Thymus (tissue), 14 donors: ENCODE measurements at places on chromosomes 11 and 22.

GRCh38 chr11:110035357-110035756 lies 57.8 kb upstream of the ZC3H12C start:
- no peaks in the 10 kb centered on the region for H3K27me3 ChIP-seq
- H3K4me3 ChIP-seq: no peak overlapping the region
- H3K4me1 ChIP-seq: no peaks in the 10 kb centered on the region
- no peak for DNase-seq
- no peak overlapping the region for H3K27ac ChIP-seq

DNA sequence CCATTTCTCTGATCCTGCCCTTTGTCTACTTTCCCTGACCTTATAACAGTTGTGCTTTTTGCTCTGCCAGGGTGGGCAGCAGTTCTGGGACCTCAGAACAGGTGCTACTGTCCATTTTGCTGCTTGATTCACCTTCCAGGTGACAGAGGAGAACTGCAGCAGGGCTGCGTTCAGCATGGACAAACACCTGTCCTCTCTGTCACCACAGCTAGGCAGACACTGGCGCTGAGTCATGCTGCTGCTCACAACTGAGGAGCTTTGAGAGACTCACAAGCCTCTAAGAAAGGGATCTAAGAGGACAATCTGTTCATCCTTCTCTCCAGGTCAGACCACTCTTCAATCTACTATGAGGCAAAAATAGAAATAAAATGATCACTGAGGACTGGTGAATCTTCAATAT lies 1144.5 kb upstream of the CCDC90B start:
- H3K27ac ChIP-seq: no peak overlapping the region
- H3K36me3 ChIP-seq: no peaks in the 10 kb centered on the region
- no peaks in the 10 kb centered on the region for H3K27me3 ChIP-seq
- H3K4me1 ChIP-seq: no peaks in the 10 kb centered on the region
- no peak for DNase-seq

DNA sequence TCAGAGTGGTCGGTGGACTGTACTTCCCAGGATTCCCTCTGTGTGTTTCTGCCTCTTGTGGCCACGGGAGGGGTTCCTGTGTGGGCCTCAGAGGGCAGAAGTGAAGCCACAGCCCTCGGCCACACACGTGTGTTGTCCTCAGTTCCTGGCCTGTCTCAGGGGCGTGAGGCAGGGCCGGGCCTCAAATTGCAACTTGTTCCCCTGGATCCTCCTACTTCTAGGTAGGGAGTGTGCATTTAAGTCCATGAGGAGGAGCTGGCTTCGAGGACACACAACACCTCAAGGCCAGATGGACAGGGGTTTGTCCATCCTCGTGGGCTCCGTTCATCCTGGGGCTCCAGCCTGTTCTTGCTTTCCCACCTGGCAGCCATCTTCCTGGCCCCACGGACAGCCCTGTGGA lies 573.0 kb downstream of the TBC1D22A start:
- H3K4me3 ChIP-seq: no peak overlapping the region
- no peaks in the 10 kb centered on the region for H3K27me3 ChIP-seq

DNA sequence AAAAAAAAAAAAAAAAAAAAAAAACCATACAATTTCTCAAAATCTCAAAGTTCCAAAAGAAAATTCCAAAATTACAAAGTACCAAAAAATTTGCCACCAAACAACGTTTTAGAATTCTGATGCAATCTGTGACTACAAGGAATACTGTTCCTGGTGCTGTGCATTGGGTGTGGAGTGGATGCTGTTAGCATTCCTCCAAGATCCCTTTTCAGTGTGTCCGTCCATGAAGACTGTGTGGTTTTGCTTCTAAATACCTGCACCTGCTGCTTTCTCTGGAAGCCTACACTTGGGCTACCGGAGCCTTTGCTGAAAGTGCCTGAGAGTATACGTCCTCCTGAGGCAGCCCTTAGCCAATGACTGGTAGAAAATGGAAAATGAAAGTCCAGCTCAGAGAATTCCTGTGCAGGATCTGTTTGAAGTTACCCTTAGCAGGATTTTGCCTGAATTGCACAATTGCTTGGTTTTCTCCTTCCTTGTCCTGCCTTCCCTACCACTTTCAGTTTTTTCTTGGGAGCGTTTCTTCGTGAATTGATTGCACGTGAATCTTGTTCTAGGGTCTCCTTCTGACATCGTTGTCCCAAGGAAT lies 140.8 kb downstream of the TRPC6 start:
- no peak for DNase-seq
- H3K4me3 ChIP-seq: no peak overlapping the region
- no peaks in the 10 kb centered on the region for H3K4me1 ChIP-seq
- no peaks in the 10 kb centered on the region for H3K36me3 ChIP-seq
- H3K27ac ChIP-seq: no peak overlapping the region
- no peaks in the 10 kb centered on the region for H3K27me3 ChIP-seq

DNA sequence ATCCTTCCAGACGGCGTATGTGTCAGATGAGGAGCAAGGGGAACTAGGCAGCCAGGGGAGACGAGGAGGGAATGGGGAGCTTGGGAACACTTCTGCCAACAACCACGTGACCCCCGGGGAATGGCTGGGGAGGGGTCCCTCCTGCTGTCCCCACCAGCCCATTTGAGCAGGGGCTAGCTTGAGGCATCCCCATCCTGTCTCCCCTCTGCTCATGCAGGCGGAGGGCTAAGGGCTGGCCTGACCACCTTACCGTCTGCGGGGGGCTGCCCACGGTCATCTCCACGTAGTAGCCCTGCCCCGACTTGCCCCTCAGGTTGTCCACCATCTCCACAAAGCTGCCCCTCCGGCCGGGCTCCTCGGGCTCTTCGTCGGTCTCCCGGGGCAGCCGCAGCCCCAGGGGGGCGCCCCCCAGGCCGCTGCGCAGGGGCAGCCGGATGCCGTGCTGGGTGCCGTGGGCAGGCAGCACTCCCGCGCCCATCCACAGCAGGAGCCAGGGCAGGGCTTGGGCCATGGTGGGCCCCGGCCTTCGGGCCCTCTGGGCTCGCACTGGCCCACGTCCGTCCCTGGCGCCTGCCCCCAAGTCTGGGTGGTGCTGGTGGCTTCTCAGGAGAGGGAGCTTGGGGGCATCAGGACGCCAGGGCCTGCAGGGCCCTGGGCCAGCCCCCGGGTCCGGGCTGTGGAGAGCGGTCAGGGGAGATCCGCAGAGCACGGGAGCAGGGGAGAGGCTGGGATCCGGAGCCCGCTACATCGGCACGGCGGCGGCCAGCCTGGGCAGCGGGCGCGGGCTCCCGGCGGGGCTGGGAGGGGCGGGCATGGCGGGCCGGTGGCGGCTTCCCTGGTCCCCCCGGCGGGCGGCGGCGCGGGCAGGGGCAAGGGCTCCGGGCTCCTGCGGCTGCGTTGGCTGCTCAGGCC lies 515 bp downstream of the BACE1 start:
- H3K27ac ChIP-seq: no peak overlapping the region
- no peak for DNase-seq
- H3K4me1 ChIP-seq: peaks cover 9% of the 10 kb centered on the region
- no peaks in the 10 kb centered on the region for H3K36me3 ChIP-seq
- peaks cover 44% of the 10 kb centered on the region for H3K27me3 ChIP-seq

DNA sequence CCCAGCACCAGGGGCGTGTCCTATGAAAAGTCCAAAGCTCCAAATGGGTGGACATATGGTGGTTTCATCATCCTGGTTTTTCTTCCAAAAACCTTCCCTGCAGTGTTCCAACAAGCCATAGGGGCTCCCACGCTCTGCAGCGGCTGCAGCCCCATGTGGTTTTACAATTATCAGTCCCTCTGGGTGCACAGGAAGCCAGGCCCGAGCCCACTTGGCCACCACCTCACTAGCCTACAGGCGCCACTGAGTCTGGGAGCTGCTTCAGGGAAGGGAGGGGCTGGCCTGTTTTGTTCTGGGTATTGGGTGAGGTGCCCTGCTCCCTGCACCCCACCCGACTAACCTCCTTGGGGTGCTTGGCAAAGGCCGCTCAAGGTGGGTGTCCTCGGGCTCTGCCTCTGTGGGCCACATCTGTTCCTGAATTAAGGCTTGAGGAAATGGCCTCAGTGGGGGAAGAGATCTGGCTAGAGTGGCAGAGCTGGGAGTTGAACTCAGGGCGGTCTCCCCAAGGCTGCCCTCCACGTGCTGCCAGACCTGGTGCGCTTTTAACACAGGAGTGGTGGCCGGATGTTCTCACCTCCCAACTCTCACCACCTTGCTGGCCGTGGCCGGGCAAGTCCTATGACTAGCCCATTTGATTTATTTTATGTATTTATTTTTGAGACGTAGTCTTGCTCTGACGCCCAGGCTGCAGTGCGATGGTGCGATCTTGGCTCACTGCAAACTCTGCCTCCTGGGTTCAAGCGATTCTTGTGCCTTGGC lies 5.3 kb upstream of the CDC42BPG start:
- no peak overlapping the region for H3K4me3 ChIP-seq
- no peak overlapping the region for H3K27ac ChIP-seq
- DNase-seq: no peak
- no peaks in the 10 kb centered on the region for H3K27me3 ChIP-seq
- H3K36me3 ChIP-seq: peaks cover 12% of the 10 kb centered on the region
- peaks cover 55% of the 10 kb centered on the region for H3K4me1 ChIP-seq

GRCh38 chr11:554428-555226 lies 5.9 kb downstream of the LMNTD2 start:
- peaks cover 11% of the 10 kb centered on the region for H3K4me1 ChIP-seq
- H3K27ac ChIP-seq: no peak overlapping the region
- no peak overlapping the region for H3K4me3 ChIP-seq
- no peaks in the 10 kb centered on the region for H3K36me3 ChIP-seq
- peak; percentile 81 for DNase-seq
- peaks cover 70% of the 10 kb centered on the region for H3K27me3 ChIP-seq

DNA sequence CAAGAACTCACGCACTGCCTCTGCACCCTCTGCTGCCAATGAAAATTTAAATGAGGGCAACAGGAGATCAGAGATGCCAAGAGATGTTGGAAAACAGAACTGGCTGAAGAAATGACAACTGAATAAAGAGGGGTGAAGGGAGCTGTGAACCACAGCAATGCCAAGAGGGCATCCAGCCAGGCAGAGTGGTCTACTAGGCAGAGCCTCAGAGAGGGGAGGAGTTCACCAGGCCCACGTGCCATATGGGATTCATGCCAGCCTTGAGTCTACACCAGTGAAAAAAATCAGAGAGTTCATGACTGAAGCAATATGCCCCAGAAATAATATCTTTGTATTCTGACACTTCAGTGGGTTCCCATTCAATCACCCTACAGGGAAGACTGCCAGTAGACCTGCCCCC lies 4.4 kb downstream of the APOL2 start:
- no peak overlapping the region for H3K4me3 ChIP-seq
- no peaks in the 10 kb centered on the region for H3K27me3 ChIP-seq
- no peak for DNase-seq
- H3K36me3 ChIP-seq: peaks cover 37% of the 10 kb centered on the region
- H3K4me1 ChIP-seq: peaks cover 7% of the 10 kb centered on the region

DNA sequence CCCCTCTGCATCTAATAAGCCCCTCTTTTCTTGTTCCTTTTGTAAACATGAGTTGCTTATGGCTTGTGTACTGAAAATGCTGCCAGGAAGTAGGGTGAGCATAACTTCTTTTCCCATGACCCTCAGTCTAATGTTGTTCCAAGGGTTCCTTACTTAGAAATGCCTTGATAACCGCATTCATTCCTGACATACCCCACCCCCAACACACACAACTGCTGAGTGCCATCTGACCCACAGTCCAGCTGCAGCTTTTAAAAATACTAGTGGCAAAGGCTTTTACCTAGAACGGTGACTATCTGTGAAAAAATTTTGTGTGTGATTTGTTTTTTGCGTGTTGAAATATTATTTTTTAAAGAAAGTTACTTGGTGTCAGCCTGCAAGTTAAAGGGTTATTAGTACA lies 52.6 kb downstream of the ARHGAP42 start:
- H3K36me3 ChIP-seq: no peaks in the 10 kb centered on the region
- no peaks in the 10 kb centered on the region for H3K27me3 ChIP-seq
- no peak overlapping the region for H3K4me3 ChIP-seq
- no peaks in the 10 kb centered on the region for H3K4me1 ChIP-seq

DNA sequence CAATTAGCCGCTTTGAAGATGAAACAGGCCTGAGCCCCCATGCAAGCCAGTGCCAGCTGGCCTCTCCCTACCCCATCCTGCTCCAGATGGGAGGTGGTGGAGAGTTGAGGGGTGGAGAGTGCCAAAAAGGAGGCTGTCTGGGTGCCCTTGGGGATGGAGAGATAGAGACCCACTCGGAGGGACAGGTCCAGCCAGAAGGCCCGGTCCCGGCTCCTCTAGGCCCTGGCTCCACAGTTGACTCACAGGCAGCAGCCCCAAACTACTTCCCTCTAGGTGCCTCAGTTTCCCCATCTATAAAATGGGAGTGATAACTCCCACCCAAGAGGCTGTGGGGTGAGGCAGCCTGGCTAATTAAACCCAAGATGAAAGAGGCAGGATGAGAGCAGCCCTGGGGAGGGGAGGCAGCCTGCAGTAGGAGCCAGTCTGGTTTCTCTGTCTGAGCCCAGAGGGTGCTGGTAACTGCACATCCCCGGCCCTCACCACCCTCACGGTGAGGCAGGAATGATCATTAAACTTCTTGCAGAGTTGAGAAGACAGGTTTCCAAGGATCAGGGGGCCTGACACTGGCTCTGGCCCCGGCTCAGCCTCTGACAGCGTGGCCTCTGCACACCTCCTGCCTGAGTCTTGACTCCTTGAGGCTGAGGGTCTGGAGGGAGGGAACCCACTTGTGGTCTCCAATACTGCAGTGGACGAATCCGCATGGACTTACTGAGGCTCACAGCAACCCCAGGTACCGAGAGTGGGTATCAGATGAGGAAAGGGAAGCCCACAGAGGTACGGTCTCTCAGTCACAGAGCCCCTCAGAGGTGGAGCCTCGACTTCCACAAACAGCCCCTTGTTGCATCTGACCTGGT lies 1.4 kb upstream of the AP5B1 start:
- H3K27ac ChIP-seq: no peak overlapping the region
- H3K36me3 ChIP-seq: peaks cover 22% of the 10 kb centered on the region
- H3K4me3 ChIP-seq: no peak overlapping the region
- H3K4me1 ChIP-seq: peaks cover 65% of the 10 kb centered on the region
- peaks cover 53% of the 10 kb centered on the region for H3K27me3 ChIP-seq
- no peak for DNase-seq

GRCh38 chr11:68271781-68272608 lies at the start of gene C11orf24:
TSS of gene C11orf24 (minus strand) at chr11:68271973. CDS start at chr11:68263767, 8,206 bp downstream.
- no peaks in the 10 kb centered on the region for H3K36me3 ChIP-seq
- peak within 1 kb of the TSS; percentile 89 for H3K27ac ChIP-seq
- H3K4me3 ChIP-seq: peak within 1 kb of the TSS; percentile 81

- DNase-seq: no peak
- H3K27me3 ChIP-seq: peaks cover 2% of the 10 kb centered on the region
- H3K36me3 ChIP-seq: no peaks in the 10 kb centered on the region
- no peaks in the 10 kb centered on the region for H3K4me1 ChIP-seq
- no peak overlapping the region for H3K27ac ChIP-seq
These were observed 8.4 kb upstream of the ARHGAP20 start for GRCh38 chr11:110720431-110721275.

DNA sequence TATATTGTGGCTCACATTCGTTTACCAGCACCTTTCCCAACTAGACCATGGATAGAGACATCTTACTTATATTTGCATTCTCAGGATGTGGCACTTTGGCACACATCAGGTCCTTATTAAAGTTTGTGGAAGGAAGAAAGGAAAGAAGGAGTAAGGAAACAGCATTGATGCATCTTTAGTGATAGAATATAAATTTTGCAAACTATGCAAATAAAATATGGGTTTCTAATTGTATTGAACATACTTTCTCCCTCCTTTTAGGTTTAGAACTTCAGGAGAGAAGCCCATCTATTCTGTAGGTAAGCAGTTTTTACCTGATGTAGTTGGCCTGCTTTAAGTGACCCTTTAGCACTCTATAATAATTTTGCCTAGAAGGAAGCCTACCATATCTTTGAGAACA lies 20.4 kb downstream of the MRPL48 start:
- H3K36me3 ChIP-seq: peaks cover 3% of the 10 kb centered on the region
- DNase-seq: no peak
- no peak overlapping the region for H3K27ac ChIP-seq
- H3K4me1 ChIP-seq: no peaks in the 10 kb centered on the region
- H3K4me3 ChIP-seq: no peak overlapping the region

GRCh38 chr11:25928076-25928475 lies 403.9 kb upstream of the ANO3 start:
- no peak overlapping the region for H3K4me3 ChIP-seq
- H3K27me3 ChIP-seq: no peaks in the 10 kb centered on the region
- no peak for DNase-seq
- no peaks in the 10 kb centered on the region for H3K36me3 ChIP-seq
- H3K4me1 ChIP-seq: no peaks in the 10 kb centered on the region
